ENCODE measurements at places on chromosomes 7 and 10.

GRCh38 chr10:62772186-62772974 is 32.1 kb upstream of the ADO start:
- no peak for DNase-seq

- no peak for DNase-seq
Observed at GRCh38 chr10:118687472-118687871, 67.3 kb downstream of the CACUL1 start.

DNA sequence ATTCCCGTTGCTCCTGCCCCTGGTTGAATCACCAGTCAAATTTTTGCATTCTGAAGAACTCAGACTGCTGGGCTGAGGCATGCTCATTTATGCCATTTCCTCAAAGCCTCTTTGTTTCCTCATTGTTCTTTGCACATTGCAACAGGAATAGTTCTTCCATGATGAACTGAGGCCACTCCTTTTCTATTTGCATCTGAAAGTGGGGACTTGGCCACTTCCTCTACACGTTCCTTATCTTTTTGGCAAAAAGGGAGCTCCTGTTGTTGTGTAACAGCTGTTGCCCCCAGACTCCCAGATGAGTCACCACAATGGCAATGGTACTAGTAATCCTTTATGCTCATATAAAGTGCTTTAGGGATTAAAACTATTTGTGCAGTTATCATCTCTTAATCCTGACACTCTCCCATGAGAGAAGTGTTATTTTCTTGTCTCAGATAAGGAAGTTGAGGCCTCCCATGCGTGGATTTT is 20.1 kb upstream of the ITPRID1 start:
- DNase-seq = no peak

GRCh38 chr7:100908512-100908911 is 12.8 kb upstream of the ACHE start:
- DNase-seq = no peak

GRCh38 chr7:150621376-150621775 is 10.8 kb downstream of the GIMAP6 start:
- no peak for DNase-seq

GRCh38 chr10:77890097-77890496 is 36.5 kb downstream of the DLG5 start:
- DNase-seq = no peak

DNA sequence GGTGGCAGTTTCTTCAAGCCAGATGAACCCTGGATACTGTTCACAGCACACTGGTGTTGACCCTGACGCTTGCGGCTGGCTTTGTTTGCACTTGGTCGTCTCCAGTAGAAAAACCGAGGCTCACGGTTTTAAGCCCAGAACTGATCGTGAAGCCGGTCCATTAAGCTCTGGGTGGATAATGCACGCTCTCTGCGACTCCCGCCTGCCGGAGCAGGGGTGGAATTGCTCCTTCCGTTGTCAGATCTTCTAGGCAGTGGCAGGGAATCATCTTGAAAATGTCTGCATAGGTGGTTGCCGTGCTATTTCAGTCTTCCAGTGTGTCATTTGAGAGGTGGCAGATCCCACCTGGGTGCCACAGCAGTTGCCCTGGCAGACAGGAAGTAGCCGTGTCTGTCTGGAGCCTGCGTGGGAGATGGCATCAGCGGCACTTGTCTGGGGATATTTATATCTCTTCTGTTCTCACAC is 35.9 kb upstream of the AP5Z1 start:
- peak; percentile 40 for DNase-seq

DNA sequence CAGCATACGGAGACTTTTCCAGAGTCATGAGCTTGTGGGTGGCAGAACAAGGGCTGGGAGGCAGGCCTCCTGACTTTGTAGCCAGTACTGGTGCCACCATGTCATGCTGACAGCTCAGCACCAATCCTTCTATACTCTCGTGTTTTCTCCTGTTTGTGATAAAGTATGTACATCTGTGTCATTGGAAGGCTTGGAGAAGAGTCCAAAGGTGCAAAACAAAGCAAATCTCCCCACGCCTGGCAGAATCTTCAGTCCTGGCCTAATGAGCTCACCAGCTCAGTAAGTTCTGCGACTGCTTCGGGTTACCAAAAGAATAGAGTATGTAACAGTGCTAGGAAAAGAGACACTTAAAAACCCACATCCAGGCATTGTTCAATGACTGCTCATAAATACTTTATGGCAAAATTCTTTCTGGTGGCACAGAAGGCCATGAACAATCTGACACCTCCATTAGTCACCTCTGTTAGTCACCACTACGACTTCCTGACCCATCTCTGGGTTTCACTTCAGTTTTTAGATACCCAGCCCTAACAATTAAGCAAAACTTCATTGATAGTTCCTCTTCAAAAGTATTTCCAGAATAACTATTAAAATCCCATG is 24.5 kb downstream of the STEAP1 start:
- DNase-seq = peak; percentile 14

GRCh38 chr7:15397159-15397550 is 164.7 kb downstream of the AGMO start:
- no peak for DNase-seq

DNA sequence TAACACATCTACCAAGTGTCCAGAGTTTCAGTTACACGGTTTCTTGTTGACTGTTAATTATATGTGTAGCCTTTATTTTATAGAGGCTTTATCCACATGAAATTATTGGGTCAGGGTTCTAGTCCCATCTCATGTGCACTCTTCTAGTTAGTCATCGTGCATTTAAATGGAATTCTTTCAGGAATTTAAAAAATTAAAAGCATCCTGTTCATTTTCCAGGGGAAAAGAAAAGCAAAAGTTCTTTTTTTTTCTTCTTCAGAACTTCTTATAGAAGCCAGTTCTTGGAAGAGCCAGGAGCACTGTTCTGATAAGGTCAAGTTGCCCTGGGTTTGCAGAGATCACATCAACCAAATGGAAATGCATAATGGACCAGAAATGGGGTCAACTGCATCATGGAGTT is 324.7 kb downstream of the INHBA start:
- DNase-seq = no peak

GRCh38 chr7:138720286-138720685 is 19.1 kb upstream of the SVOPL start:
- DNase-seq = no peak

DNA sequence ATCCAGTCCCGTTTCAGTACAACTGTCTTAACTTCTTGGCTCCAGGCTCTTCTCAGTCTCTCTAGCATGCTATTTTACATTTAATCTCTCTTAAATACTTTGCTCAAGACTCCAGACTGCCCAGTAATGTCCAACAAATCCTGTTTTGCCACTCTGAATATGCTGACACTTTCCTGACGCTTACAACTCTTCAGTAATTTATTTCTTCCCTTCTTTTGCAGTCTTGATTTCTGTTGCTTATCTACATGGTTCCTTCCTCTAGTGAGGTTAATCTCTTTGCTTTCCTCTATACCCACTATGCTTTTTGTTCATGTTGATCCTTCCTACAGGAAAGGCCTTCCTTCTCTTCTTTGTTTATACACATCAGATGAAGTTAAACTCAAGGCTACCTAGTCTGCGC is 23.7 kb downstream of the UMAD1 start:
- no peak for DNase-seq
